ENCODE measurements at places on chromosomes 4 and X.

DNA sequence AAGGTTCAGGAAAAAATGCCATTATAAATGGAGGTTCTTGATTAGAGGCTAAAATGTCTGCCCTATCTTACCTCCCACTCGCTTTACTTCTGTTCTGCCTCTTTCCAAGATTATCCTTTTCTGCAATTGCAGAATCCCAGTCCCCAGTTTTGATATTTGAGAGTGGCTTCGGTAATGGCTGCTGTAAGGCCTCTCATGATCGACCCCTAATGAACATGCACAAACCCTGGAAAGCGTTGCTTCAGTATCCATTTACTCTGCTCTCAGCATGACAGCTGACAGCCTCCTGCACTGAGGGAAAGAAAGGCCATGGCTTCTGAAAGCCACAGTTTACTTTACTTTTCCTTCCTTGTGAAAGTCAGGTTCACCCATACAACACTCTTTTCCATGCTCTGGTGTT lies 325.4 kb upstream of the GALNT7 start:
- no peak for DNase-seq

DNA sequence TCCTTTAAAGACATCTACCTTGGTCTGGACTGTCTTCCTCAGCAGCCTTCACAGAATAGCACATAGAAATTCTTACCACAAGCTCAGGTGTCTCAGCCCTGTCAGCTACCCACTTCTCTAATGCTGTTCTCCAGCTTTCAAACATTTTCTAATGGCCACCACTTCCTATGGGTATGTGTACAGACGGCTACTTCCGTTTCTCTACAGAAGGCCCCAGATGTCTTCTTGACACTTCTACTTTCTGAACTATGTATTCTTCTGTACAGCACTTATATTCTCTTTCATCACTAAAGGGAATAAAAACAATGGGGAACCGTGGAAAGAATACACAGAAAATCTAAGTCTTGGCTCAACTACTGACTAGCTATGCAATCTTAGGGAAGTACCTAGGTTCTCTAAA lies 13.3 kb downstream of the OPHN1 start:
- DNase-seq = no peak

DNA sequence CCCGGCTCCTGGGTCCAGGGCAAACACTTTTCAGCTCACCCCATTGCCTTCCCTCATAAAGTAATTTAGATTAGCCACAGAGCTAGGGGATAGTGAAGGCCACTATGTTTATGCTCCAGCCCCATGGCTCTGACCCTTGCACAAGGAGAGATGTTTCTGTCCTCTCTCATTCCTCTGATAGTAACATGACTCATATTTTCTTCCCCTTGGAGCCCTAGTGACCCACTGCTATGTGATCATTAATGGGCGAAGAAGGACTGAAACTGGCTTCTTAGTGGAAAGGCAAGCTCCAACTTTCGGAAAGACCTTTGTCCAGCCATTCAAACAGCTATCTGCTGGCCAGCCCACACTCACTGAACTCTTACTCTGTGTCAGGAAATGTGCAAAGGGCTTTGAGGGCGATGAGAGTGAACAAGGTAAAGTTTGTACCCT lies 12.3 kb downstream of the CLDN2 start:
- peak; percentile 56 for DNase-seq

- DNase-seq = peak; percentile 1
Measured at GRCh38 chrX:57772637-57773036, 92.6 kb upstream of the NLRP2B start.

DNA sequence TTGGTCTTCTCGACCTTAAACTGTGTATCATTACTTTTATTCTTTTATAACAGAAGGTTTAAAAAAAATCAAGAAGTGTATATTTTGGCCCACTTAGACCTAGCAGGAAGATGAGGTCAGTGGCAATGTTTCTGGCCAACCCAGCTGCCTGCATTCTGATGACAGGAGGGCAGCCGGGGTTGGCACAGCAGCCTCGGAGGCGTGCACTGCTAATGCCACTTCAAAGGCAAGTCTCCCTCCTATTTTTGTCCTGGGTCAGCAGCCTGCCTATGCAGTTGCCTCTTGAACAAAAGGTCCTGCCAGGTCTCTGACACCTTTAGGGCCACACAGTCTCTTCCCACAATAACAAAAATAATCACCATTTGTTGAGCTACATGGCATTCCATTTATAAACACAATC lies 89.4 kb upstream of the MYOZ2 start:
- no peak for DNase-seq

- no peak for DNase-seq
Measured at GRCh38 chr4:102554482-102554881, 53.3 kb downstream of the NFKB1 start.
